Peyer's patch (tissue), 4 donors: ENCODE measurements at places on chromosomes 6 and 20. TPM values are rescaled to one million over a fixed set of nuclear protein-coding genes. Genes with fewer than 3 reads are reported as not detected.

DNA sequence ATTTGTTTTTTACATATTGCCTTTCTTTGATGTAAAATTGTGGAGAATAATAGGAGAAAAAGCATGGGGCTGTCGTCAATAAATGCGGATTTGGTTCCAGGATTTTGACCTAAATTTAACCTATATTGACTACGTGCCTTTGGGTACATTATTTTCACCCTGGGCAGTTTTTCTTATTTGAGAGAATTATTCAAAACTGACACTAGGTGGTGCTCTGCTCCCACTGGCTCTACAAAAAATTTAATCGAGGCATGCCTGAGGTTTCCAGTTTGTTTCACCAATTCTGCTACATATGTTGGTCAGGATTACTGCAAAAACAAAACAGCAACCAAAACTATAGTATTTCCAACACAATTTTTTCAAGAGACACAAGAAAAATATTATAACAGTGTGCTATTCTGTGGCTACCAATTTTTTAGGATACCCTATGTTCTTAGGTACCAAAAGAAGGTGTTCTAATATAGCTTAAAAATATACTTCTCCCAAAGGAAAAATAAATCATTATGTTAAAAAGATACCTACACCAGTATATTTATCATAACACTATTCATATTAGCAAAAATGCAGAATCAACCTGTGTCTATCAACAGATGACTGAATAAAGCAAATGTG is 48.6 kb upstream of the FABP7 start:
- H3K4me3 ChIP-seq: no peak overlapping the region
- no peak overlapping the region for H3K27ac ChIP-seq
- H3K36me3 ChIP-seq: no peaks in the 10 kb centered on the region
- DNase-seq: no peak
- H3K27me3 ChIP-seq: no peaks in the 10 kb centered on the region

DNA sequence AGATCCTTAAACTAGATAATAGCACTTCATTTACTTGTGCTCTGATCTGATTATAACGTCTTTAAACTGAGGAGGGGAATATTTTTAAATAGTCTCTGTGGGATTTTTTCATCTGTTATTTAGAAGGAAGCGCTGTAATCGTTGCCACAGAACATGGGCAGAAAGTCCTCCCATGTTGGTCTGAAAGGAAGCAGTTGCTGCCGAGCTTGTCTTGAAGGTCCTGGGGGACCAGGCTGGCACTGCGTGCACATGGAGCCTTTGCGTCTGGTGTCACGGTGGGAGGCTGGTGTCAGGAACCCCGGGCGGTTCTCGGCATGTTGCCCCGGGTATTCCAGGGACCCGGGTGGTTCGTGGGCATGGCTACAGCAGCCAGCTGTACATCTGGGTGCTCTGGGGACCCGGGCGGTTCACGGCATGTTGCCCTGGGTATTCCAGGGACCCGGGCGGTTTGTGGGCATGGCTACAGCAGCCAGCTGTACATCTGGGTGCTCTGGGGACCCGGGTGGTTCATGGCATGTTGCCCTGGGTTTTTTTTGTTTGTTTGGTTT is 11.5 kb downstream of the TPD52L2 start:
- H3K4me1 ChIP-seq: no peaks in the 10 kb centered on the region
- no peak overlapping the region for H3K27ac ChIP-seq
- no peak for DNase-seq

- no peak overlapping the region for H3K27ac ChIP-seq
- no peaks in the 10 kb centered on the region for H3K27me3 ChIP-seq
- H3K4me1 ChIP-seq: no peaks in the 10 kb centered on the region
- DNase-seq: no peak
- no peak overlapping the region for H3K4me3 ChIP-seq
These were observed 95.9 kb downstream of the FAM120B start for GRCh38 chr6:170402318-170403040.

DNA sequence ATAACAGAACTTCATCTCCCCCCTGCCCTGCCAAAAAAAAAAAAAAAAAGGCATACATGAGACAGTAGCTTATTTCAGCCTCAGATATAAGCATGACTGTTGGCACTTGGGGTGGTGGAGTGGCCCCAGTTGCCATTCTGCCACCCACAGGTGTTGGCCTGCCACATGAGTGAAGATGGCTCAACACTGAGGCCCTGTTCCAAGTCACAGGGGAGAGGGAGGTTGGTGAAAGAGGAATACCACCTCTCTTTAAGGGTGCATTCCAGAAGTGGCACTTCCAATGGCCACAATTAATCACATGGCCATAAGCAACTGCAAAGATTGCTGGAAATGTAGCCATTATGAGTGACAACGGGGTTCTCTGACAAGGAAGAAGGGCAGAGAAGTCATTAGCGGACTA is 61.9 kb upstream of the JARID2 start:
- H3K36me3 ChIP-seq: no peaks in the 10 kb centered on the region
- no peak overlapping the region for H3K4me3 ChIP-seq
- H3K4me1 ChIP-seq: no peaks in the 10 kb centered on the region
- H3K27me3 ChIP-seq: no peaks in the 10 kb centered on the region

DNA sequence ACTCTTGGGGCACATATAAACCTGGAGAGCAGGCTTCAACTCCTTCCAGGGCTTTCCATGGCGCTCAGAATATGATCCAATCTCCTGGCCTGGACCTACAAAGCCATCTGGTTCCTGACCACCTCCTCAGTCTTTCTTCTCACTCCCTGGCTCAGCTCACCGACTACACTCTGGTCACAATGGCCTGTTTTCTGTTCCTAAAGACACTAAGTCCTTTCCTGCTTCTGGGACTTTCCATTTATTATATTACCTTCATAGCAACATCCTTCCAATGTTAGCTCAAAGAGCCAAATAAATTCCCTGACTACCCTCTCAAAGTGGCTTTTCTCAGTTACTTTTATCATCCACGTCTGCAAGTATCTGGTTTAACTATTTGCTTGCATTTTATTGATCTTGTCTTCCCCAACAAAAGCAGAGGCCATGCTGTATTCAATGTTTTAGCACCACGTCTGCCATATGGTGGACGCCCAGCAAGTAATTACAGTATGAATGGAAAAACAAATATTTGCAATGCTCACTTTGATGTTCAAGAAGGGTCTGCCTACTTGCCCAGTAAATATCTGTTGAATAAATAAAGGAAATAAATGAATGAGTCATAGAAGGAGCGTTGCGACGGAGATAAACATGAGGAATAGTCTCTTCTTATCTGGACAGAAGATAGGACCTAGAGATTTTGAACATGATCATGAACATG is 328.4 kb downstream of the ESR1 start:
- no peak for DNase-seq
- no peak overlapping the region for H3K4me3 ChIP-seq
- no peak overlapping the region for H3K27ac ChIP-seq
- H3K4me1 ChIP-seq: no peaks in the 10 kb centered on the region

DNA sequence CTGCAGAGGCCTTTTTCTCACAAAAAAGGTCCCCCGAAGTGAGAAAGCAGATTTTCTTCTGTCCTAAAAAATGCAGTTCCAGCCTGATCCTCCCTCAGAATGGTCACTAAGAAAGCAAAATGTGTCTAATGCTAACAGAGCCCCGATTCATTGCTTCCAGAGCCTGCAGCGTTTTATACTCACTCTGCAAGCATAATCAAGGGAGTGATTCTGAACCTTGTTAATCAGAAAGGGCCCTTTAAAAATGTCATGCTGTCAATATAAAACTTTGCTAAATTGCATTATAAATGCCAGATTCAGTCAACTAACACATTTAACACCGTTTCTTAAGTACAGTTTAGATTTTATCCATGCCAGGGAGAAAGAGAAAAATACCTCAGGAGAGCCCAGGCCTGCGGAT is 202.8 kb downstream of the CD83 start:
- no peaks in the 10 kb centered on the region for H3K27me3 ChIP-seq
- no peak overlapping the region for H3K4me3 ChIP-seq
- H3K4me1 ChIP-seq: no peaks in the 10 kb centered on the region
- DNase-seq: no peak
- H3K27ac ChIP-seq: no peak overlapping the region

- DNase-seq: no peak
- no peaks in the 10 kb centered on the region for H3K4me1 ChIP-seq
- no peak overlapping the region for H3K27ac ChIP-seq
- no peaks in the 10 kb centered on the region for H3K27me3 ChIP-seq
- H3K4me3 ChIP-seq: no peak overlapping the region
These were observed 129.8 kb downstream of the TPBG start for GRCh38 chr6:82493467-82493866.

- H3K27ac ChIP-seq: no peak overlapping the region
- no peak for DNase-seq
- no peaks in the 10 kb centered on the region for H3K4me1 ChIP-seq
- H3K36me3 ChIP-seq: no peaks in the 10 kb centered on the region
- H3K27me3 ChIP-seq: no peaks in the 10 kb centered on the region
These were observed 362.1 kb downstream of the PHF3 start for GRCh38 chr6:63997734-63998133.

DNA sequence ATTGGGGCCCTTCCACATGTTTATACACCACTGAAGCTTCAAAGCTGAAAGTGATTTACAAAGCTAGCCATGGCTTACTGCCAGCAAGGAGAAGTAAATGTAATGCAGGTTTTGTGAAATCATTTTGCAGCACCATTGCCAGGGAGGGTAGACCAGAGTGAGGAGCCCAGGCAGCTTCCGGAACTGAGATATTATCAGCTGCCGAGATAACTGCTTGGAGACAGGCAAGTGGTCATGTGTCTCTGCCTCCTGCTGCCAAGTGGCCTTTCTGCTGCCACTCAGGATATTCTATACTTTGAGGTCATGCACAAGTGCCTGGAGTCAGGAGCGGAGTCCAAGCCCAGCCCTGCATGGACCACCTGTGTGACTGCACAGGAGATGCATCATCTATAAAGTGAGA is 160.2 kb downstream of the SYNDIG1 start:
- H3K27me3 ChIP-seq: no peaks in the 10 kb centered on the region
- H3K36me3 ChIP-seq: no peaks in the 10 kb centered on the region
- DNase-seq: no peak
- H3K4me3 ChIP-seq: no peak overlapping the region
- H3K4me1 ChIP-seq: no peaks in the 10 kb centered on the region

DNA sequence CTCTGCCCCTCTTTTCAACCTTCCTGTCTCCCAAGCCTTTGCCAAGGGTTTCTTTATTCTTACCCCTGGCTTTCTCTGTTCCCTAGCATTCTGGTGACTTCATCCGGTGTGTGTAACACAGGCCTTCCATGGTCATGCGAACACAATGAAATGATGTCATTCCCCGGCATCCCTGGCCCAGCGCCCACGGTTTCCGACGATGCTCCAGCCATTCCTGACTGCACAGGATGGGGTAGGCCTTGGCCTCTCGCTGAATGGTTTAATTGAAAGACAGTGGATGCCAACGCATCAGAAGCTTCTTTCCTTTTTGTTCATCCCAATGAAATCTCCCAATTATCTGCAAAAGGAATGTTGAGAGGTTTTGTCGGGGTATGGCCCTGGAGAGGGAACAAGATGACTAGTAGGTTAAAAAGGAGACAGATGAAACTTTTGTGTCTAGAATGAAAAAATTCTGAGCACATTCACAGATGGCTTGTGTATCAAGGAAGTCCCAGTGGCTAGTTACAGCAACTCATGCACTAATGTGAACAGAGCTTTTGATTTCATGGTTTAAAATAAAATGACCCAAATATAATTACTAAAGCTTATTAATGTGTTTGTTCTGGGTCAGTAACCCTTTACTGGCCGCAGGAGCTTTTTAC is 655.0 kb downstream of the QKI start:
- H3K4me1 ChIP-seq: no peaks in the 10 kb centered on the region
- no peak for DNase-seq
- H3K4me3 ChIP-seq: no peak overlapping the region
- H3K27me3 ChIP-seq: no peaks in the 10 kb centered on the region
- H3K27ac ChIP-seq: no peak overlapping the region

DNA sequence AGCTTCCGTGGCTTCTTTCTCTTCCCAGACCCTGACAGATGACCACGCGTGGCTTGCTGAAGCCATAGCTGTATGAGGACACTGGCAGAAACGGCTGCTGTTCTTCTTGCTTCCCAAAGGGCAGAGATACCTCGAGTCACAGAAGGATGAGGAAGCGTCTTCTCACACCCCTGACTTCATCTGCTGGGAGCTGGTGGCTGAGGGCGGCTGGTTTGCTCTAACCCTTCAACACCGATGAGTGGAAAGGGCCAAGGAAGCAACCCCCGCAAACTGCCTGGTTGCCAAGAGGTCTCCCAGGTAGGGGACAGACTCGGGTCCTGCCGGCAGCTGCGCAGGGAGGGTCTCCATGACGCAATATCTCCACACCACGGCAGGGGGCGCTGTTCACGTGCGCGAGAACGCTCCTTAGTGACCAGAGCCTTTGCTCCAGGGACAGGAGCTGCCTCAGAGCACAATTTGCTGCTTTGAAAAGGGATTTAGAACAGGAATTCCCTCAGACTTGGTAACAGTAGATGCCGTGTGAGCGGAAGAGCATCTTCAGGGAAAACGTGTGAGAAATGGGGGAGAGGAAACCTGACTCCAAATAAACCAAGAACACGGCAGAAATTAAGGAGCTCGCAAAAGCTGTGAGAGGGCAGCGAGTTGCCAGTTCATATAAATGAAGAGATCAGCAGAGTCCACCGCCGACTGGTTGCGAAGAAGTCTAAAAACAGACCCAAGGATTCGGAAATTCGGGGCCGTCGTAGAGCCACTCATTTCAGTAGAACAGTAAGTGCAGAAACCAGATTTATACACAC is 80.2 kb downstream of the ERMARD start:
- DNase-seq: peak; percentile 81
- no peaks in the 10 kb centered on the region for H3K4me1 ChIP-seq
- H3K36me3 ChIP-seq: no peaks in the 10 kb centered on the region
- H3K4me3 ChIP-seq: no peak overlapping the region
- H3K27me3 ChIP-seq: no peaks in the 10 kb centered on the region

OOEP gene
- total RNA-seq: not detected

CTAGE9 gene
- total RNA-seq: not detected

LPA gene
- 0.94 TPM for total RNA-seq

SLC22A1 gene
- total RNA-seq: 8.2 TPM
